ENCODE measurements at places on chromosomes 7 and 10. TPM values are rescaled to one million over a fixed set of nuclear protein-coding genes. Genes with fewer than 3 reads are reported as not detected.

Gene CNNM1
- total RNA-seq: not detected

Gene LBX1
- total RNA-seq: not detected

Gene EGFR
- total RNA-seq: 12.6 TPM

Gene GTF2IRD1
- total RNA-seq: 16.1 TPM

Gene LIPK
- total RNA-seq: not detected

Gene PAPOLB
- not detected for total RNA-seq

Gene POU6F2
- total RNA-seq: not detected

All from A375 (cell line).